Metanephros (tissue), 2 donors: ENCODE measurements at places on chromosomes 7 and 10. TPM values are rescaled to one million over a fixed set of nuclear protein-coding genes. Genes with fewer than 3 reads are reported as not detected.

The GPR15LG gene
- total RNA-seq: 0.64 TPM

The NME8 gene
- 1.2 TPM for total RNA-seq

The ATOH7 gene
- total RNA-seq: 1.5 TPM

The SYT15 gene
- total RNA-seq: 2.7 TPM

The SPDYE8 gene
- not detected for total RNA-seq

The ABCB1 gene
- total RNA-seq: 22.8 TPM

The LMTK2 gene
- total RNA-seq: 19.1 TPM

The ALOX5 gene
- 17.9 TPM for total RNA-seq

The LRIT1 gene
- total RNA-seq: not detected

The VAX1 gene
- total RNA-seq: not detected

The KAZALD1 gene
- total RNA-seq: 12.7 TPM

The TMEM273 gene
- total RNA-seq: 5.5 TPM

The PKD2L1 gene
- not detected for total RNA-seq

The RGR gene
- total RNA-seq: 1.6 TPM
